Epithelial cell of esophagus (primary cell): ENCODE measurements at places on chromosomes 13 and 19.
A peak's percentile ranks its signal among the peaks of the same experiment; 100 is the strongest.

GRCh38 chr19:10238172-10238783 lies 7.1 kb upstream of the S1PR2 start:
- DNase-seq: peak; percentile 72

GRCh38 chr19:13872695-13873389 lies 4.1 kb upstream of the NANOS3 start:
- no peak for DNase-seq

GRCh38 chr19:32863841-32864240 lies 5.7 kb downstream of the SLC7A9 start:
- DNase-seq: no peak

DNA sequence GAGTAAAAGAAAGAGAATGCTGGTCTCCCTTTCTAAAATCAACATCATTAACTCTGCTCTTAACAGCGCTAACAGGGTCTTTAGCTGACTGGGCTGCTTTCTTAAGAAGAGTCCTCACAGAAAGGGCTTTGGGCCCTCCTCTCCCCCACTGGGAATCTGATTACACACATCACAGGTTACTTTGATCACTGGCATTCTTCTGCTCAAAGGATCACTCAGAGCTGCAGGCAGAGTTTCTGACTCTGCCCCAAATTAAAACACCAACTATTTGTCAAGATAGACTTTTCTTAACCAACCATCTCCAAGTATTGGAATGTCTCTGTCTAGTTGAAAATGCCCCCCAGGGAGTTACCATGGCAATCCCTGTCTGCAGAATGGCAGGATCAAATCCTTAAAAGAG lies 31.1 kb upstream of the SIAH3 start:
- DNase-seq: no peak

GRCh38 chr13:46522748-46523030 lies 30.3 kb upstream of the LRCH1 start:
- DNase-seq: no peak

- DNase-seq: peak; percentile 47
Measured at GRCh38 chr19:53102756-53103233, 427 bp downstream of the ZNF160 start.

DNA sequence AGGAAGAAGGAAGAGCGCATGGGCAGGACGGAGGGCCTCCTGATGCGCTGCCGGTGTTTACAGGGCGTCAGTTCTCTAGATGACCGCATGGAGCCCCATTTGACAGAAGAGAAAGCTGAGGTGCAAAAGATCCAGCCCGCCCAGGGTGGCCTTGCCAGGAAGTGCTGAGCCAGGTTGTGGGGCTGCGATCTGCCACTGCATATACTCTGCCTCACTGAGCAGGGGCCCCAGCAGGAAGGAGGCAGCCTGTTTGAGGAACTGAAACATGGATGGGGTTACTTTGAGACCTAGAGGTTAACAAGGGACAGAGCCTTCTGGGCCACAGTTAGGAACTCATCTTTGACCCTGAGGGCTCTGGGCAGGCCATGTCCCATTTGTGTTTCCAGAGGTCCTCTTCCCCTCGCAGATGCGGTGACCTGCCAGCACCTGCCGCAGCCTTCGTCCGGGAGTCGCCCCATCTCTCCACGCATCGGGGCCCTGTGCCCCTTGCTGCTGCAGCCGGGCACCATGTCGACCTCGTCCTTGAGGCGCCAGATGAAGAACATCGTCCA lies 3.2 kb downstream of the EPN1 start:
- DNase-seq: no peak

DNA sequence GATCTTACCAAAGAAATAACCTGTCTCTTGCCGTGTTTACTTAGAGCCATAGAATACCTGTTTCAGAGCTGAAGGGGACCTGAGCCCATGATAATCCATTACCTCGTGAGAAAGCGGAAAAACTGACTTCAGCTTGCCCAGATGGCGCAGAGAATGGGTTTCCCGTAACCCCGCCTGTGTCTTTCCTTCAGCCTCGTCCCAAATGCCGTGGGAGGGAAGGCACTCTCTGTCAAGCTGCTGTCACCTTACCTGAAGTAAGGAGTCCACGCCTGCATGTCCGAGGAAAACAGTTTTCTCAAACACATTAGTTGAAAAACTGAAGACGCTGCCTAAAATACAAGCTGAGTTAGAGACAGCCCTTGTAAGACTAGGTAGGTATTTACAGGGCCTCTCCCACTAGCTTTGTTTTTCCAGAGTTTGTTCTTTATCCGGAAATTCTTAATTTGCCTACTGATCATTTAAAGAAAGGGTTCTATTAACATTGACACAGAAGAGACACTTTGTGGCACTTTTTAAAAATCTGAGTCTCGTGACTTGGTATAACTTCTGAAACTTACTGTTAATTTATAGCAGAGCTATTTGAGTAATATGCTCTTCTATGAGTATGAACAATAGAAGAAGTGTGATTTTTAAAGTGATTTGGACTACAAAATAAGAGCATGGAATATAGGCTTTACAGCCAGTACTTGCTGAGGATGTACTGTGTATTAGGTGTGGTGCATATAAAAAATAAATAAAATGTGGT lies 1.3 kb upstream of the INTS6 start:
- peak; percentile 30 for DNase-seq

- DNase-seq: no peak
Measured at GRCh38 chr19:29854033-29854432, 42.2 kb downstream of the CCNE1 start.

DNA sequence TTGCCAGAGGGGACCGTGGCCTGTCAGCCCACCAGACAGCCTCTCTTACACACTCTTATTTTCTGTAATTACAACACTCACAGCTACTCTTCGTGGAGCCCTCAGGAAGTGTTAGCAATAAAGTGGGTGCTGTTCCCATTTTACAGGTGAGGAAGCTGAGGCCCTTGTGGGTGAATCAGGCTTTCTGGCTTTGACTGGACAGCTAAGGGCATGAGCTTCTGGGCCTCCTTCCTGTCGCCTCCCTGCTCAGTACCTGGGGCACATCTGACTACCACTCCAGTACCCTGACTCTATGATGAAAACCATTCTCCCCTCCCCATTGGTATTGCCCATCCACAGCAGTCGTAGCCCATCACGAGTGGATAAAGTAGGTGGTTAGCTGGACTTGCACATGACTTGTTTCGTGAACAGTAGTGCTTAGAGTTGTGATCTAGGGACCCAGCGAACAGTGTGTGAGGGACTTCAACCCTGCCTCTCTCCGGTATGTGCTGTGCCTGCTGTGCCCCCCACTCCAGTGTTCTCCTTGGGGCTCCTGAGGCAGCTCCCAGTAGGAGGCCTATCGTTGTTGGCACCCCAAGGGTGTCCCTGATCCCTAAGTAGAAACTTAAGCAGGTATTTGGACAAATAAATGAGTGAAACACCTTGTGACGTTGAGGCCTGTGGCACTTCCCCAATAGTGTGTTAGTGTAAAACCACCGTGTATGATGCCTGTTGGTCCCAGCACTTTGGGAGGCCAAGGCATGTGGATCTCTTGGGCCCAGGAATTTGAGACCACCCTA lies 38.6 kb downstream of the GATAD2A start:
- no peak for DNase-seq

GRCh38 chr19:5873617-5874199 lies 3.4 kb upstream of the FUT5 start:
- no peak for DNase-seq

DNA sequence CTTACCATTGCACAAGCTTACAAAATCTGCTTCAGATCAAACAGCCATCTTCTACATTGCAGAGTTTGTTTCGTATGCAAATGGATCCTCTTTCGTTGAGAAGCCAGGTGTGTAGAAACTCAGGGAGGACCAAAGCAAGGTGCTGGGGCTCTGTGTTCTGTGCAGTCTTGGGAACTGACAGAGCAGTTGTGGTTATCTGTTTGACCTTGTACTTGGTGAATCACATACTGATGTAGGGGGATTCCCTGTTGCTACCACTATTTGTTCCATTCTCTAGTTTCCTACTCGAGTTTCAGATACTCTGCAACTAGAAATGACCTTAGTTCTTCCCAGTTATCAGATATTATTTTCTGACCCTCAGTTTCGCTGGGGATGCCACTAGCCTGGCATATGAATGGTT lies 95.2 kb upstream of the CLDN10 start:
- no peak for DNase-seq

GRCh38 chr19:4343370-4344307 lies at the start of gene MPND:
Gene MPND (plus strand): TSS chr19:4343562. CDS start chr19:4343594, 32 bp downstream.
- DNase-seq: peak; percentile 91

- no peak for DNase-seq
Measured at GRCh38 chr19:48975947-48976847, 11.1 kb downstream of the FTL start.

DNA sequence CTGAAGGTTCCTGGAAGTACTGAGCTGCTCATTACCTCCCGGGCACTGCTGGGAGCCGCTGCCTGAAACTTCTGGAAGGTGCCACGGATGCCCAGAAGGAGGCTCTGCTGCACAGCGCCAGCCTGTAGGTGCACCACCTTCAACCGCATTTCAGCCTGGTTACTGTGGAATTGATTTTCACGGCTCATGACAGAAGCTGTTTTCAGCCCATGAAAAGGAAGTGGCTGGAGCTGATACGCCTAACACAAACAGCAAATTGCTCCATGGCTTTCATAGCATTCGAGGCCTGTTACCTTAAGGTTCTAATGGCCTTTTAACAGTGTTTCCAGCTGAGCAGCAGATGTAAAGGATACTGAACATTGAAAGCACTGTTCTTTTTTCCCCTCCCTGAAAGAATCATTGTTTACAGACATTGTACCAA lies 22.0 kb downstream of the GPC6 start:
- peak; percentile 49 for DNase-seq

DNA sequence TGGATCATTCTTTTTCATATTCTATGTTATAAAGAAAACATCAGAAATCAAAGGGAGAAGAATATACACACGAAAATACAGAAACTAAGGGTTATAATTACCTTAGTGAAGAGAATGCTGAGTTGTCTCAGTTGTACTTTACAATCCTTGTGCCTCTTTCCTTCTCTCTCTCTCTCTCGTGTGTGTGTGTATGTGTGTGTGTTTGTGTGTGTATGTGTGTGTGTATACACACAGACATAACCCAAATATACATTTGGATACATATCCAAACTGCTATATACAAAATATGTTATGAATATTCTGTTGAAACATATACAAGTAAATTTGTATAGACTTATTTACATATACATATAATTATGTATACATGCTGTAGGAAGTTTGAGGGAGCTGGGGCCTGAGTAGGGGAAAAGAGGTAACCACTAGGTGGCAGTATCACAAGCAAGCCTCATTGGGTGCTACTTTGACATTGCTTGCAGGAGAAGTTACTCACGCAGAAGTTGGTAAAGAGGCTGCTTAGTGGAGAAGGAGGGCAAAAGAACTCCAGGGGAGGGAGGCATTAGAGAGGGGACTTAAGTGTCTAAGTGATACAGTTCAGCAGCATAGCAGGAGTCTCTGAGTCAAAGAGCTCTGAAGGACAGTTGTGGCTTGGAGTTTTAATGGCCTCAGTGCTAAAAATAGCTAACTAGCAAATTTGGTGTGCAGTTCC lies 465.1 kb upstream of the PCDH20 start:
- DNase-seq: peak; percentile 66

- no peak for DNase-seq
Measured at GRCh38 chr13:82766732-82767321, 1115.4 kb downstream of the SLITRK1 start.
